A673 (cell line): ENCODE measurements at places on chromosomes 2 and 18. TPM values are rescaled to one million over a fixed set of nuclear protein-coding genes. Genes with fewer than 3 reads are reported as not detected.

GRCh38 chr2:240302933-240303595 is 132.4 kb upstream of the GPC1 start:
- no peaks in the 10 kb centered on the region for H3K36me3 ChIP-seq
- H3K27ac ChIP-seq: no peak overlapping the region
- H3K27me3 ChIP-seq: no peaks in the 10 kb centered on the region
- no peak for DNase-seq
- no peaks in the 10 kb centered on the region for H3K4me1 ChIP-seq
- H3K4me3 ChIP-seq: no peak overlapping the region

DNA sequence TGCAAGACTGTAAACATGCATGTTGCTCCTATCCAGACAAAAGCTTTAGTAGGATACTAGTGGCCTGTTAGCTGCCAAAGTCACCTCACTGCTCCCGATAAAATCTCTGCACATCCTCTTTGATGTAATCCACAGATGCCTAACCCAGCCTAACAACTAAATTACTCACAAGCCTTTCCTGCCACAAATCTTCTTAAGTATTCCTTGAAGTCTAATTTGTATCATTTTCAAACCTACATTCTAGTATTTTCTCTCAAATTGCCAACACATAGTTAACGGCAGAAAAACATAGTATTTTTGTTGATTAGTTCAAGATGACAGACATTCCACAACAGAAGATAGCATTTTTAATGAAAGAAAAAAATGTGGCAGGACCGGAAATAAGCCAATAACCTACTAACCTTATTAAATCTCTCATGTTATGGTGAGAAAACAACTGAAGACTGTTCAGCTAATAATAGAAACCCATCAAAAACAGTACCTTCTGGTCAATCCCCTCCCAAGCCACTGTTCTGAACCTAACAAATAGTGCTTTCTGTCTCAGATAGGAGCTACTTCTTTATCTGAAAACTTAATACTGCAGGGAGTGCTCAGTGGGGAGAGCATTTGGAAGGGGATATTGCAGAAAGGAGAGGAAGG is at the start of gene MPP4:
TSS of gene MPP4 (minus strand) at position 57 of the 639 bp plus-strand sequence. CDS start 4,690 bp downstream, outside the sequence.
- no peak within 1 kb of the TSS for H3K4me3 ChIP-seq
- peak; percentile 83 for DNase-seq
- no peaks in the 10 kb centered on the region for H3K27me3 ChIP-seq
- H3K36me3 ChIP-seq: peaks cover 25% of the 10 kb centered on the region
- peak within 1 kb of the TSS; percentile 67 for H3K27ac ChIP-seq

GRCh38 chr2:133570542-133570941 is 2.3 kb upstream of the NCKAP5 start:
- H3K27ac ChIP-seq: no peak overlapping the region
- no peak for DNase-seq
- peaks cover 22% of the 10 kb centered on the region for H3K4me1 ChIP-seq
- H3K4me3 ChIP-seq: no peak overlapping the region

DNA sequence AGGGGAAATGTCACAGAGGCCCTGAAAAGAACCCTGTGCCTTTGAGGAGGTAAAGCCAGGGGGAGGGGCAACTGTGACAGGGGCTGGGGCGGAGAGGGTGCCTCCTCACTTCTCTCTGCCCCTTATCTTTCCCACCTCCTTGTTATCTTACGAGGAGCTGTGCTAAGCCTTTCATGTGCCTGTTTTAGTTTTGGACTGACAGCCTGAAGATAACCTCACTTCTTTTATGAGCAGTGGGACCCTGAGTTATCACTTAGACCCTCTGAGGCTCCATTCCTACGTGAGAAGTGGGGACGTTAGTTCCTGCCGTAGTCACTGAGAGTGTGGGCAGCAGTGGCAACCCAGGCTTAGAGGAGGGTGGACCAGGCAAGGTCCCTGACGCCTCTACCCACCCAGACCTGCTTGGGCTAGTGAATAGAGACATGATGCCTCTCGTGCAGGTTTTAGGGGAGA is 39.5 kb upstream of the LBH start:
- H3K4me1 ChIP-seq: no peaks in the 10 kb centered on the region
- no peaks in the 10 kb centered on the region for H3K36me3 ChIP-seq
- H3K27me3 ChIP-seq: no peaks in the 10 kb centered on the region
- no peak for DNase-seq
- no peak overlapping the region for H3K27ac ChIP-seq
- H3K4me3 ChIP-seq: no peak overlapping the region

DNA sequence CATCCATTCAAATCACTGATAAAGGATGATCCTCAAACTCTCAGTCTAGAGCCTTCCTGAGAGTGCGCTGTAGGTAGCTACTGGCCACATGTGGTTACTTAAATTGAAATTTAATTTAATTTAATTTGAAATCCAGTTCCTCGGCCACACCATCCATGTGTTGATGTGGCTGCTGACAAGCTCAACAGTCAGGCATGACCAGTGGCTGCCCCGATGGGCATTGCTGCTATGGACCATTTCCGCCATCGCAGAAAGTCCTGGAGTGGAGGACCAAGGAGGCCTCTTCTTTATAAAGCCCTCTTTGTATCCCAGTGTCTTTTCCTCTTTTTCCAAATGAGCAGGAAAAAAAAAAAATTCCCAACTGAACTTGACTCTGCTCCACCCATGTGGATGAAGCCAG is 100.6 kb downstream of the HDAC4 start:
- no peaks in the 10 kb centered on the region for H3K36me3 ChIP-seq
- H3K27me3 ChIP-seq: no peaks in the 10 kb centered on the region
- H3K4me1 ChIP-seq: no peaks in the 10 kb centered on the region
- no peak overlapping the region for H3K27ac ChIP-seq

DUSP19 gene
- total RNA-seq: 5.2 and 6.4 TPM in 2 replicates

SLC5A7 gene
- not detected in 2 replicates for total RNA-seq

- H3K4me1 ChIP-seq: no peaks in the 10 kb centered on the region
- no peaks in the 10 kb centered on the region for H3K36me3 ChIP-seq
- no peaks in the 10 kb centered on the region for H3K27me3 ChIP-seq
- no peak overlapping the region for H3K4me3 ChIP-seq
Measured at GRCh38 chr2:201661366-201661765, 18.1 kb upstream of the TMEM237 start.

- no peaks in the 10 kb centered on the region for H3K36me3 ChIP-seq
- H3K27me3 ChIP-seq: no peaks in the 10 kb centered on the region
- H3K27ac ChIP-seq: no peak overlapping the region
Measured at GRCh38 chr2:49251251-49251650, 96.9 kb upstream of the FSHR start.

DNA sequence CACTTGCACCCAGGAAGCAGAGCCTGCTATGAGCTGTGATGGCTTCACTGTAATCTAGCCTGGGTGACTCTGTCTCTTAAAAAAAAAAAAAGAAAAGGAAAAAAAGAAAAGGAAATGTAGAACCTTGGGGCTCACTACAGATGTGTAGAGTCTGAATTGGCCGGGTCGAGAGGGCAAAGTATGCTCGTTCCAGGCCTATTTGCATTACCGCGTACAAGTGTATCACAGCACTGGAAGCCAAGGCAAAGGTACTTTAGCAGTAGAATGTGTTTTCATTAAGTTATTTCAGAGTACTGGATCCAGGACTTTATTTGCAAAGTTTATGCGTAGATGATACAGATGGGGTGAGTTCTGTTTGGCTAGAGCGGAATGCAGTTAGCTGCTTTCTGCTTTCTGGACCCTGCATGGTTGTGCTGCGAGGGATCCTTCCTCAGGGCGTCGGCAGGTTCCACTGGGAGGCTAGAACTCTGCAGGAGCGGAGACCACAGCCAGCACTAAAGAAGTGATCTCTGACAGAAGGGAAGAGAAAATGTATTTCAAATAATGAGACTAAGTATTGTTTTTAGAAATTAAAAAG is 51.8 kb downstream of the LDLRAD4 start:
- no peak for DNase-seq
- H3K4me1 ChIP-seq: no peaks in the 10 kb centered on the region
- H3K27me3 ChIP-seq: peaks cover 29% of the 10 kb centered on the region
- H3K36me3 ChIP-seq: no peaks in the 10 kb centered on the region
- no peak overlapping the region for H3K27ac ChIP-seq

ADCYAP1 gene
- not detected in 2 replicates for total RNA-seq

DNA sequence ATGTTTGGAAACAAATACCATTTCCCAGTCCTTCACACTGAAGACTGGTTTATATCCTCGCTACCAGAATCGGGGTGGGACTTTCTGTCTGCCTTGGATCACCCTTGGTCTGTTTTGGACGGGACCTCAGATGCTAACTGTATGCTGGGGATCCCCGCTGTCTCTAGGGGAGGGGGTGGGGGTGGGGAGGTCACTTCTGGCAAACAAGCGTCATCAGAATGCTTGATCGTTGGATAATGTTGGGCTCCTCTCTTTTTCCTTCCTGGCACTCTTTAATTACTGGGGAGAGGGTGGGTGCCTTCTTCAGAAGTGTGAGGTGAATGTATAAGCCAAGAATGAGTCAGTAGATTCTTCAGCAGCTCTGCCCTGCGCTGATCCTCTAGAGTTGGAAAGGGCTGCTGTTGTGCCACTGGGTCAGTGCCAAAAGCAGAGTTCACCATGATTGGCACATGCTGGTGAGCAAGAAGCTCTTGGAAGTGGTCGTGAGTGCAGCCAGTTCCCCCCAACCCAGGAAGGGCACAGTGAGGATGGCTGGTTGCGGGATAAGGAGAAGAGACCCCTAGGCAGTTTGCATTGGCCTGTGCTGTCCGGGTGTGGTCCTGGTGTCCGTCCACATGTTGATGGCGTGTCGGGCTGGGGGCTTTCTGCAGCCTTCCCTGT is 32.2 kb downstream of the DGKD start:
- peaks cover 19% of the 10 kb centered on the region for H3K36me3 ChIP-seq
- peaks cover 42% of the 10 kb centered on the region for H3K4me1 ChIP-seq
- DNase-seq: no peak
- peak overlapping the region; percentile 70 for H3K27ac ChIP-seq
- H3K4me3 ChIP-seq: no peak overlapping the region

TXNDC2 gene
- total RNA-seq: 0.13 and 0.42 TPM in 2 replicates

GRCh38 chr2:69641887-69642708 is 1.4 kb downstream of the AAK1 start:
- no peaks in the 10 kb centered on the region for H3K36me3 ChIP-seq
- DNase-seq: no peak
- no peaks in the 10 kb centered on the region for H3K27me3 ChIP-seq
- peaks cover 31% of the 10 kb centered on the region for H3K4me1 ChIP-seq
- H3K4me3 ChIP-seq: peak overlapping the region; percentile 95
- H3K27ac ChIP-seq: peak overlapping the region; percentile 96

ZAP70 gene
- not detected in 2 replicates for total RNA-seq

GRCh38 chr2:211329421-211329820 is 773.0 kb downstream of the CPS1 start:
- H3K4me3 ChIP-seq: no peak overlapping the region
- no peaks in the 10 kb centered on the region for H3K4me1 ChIP-seq
- no peaks in the 10 kb centered on the region for H3K27me3 ChIP-seq

DNA sequence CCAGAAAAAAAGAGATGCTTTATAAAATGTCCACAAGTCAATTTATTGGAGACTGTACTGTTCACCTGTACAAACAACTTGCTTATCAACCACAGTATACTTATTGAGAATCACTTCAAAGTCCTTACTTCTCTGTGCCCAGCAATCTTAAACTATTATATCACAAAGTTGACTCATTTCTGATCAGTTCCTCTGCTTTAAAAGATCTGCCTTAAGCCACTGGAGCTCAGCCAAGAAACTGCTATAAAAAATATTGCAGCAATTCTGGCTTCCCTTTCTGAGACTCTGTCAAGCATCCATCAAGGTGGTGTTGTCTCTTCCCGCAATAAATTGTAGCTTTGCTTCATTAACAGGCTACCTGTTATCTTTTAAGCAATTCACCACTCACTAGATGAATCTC is 375.2 kb upstream of the SPHKAP start:
- no peaks in the 10 kb centered on the region for H3K36me3 ChIP-seq
- H3K4me1 ChIP-seq: no peaks in the 10 kb centered on the region
- DNase-seq: peak; percentile 17
- no peaks in the 10 kb centered on the region for H3K27me3 ChIP-seq
- H3K27ac ChIP-seq: no peak overlapping the region

- peaks cover 13% of the 10 kb centered on the region for H3K4me1 ChIP-seq
- no peak overlapping the region for H3K27ac ChIP-seq
- no peak overlapping the region for H3K4me3 ChIP-seq
- H3K36me3 ChIP-seq: no peaks in the 10 kb centered on the region
- DNase-seq: no peak
Measured at GRCh38 chr2:170523506-170523905, 191.6 kb upstream of the SP5 start.

DNA sequence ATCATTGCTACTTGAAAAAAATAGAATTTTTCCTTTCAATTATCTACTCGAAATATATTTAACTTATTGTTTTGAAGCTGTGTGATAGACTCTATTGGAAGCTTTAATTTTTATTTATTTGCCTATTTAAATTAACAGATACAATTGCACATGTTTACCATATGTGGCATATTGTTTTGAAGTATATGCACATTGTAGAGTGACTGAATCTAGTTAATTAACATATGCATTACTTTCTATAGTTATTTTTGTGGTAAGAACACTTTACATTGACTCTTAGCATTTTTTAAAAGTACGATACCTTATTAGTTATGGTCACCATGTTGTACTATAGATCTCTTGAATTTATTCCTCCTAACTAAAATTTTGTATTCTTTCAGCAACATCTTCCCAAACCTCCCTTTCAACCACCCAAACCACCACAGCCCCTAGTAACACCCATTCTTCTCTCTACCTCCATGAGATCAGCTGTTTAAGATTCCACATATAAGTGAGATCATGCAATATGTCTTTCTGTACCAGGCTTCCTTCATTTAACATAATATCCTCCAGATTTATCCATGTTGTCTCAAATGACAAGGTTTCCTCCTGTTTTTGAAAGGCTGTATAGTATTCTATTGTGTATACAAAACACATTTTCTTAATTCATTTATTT is 58.5 kb upstream of the SPHKAP start:
- no peaks in the 10 kb centered on the region for H3K4me1 ChIP-seq
- DNase-seq: no peak
- no peak overlapping the region for H3K27ac ChIP-seq
- no peaks in the 10 kb centered on the region for H3K27me3 ChIP-seq
- no peak overlapping the region for H3K4me3 ChIP-seq
- no peaks in the 10 kb centered on the region for H3K36me3 ChIP-seq

UPP2 gene
- not detected in 2 replicates for total RNA-seq

GRCh38 chr2:171281110-171281509 is 120.4 kb upstream of the TLK1 start:
- H3K27ac ChIP-seq: no peak overlapping the region
- no peaks in the 10 kb centered on the region for H3K27me3 ChIP-seq
- H3K4me3 ChIP-seq: no peak overlapping the region
- H3K36me3 ChIP-seq: no peaks in the 10 kb centered on the region
- H3K4me1 ChIP-seq: no peaks in the 10 kb centered on the region

GRCh38 chr18:69956665-69957620 is 9.3 kb upstream of the CD226 start:
- no peak overlapping the region for H3K4me3 ChIP-seq
- H3K27me3 ChIP-seq: no peaks in the 10 kb centered on the region
- H3K4me1 ChIP-seq: no peaks in the 10 kb centered on the region
- no peak overlapping the region for H3K27ac ChIP-seq
- DNase-seq: no peak

DNA sequence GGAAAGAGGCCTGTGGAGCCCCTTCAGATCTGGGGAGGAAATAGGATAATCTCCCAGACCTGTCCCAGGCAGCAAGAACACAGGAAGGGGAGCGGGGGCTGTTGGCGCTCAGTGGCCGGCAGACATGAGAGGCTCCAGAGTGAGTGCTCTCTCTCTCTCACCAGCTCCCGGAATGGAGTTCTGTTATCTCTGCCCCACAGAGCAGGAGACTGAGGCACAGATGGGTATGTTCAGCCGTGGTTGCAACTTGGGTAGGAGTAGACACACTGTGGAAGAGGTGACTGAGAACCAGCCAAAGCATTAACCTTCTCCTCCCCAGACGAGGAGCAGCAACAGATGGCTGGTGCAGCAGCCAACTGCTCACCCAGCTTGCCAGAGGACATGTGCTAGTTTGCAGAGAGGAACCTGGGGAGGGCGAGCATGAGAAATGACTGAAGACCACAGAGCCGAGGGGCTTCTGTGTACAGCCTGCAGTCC is 82.0 kb downstream of the NRP2 start:
- H3K4me3 ChIP-seq: no peak overlapping the region
- peaks cover 4% of the 10 kb centered on the region for H3K4me1 ChIP-seq
- no peaks in the 10 kb centered on the region for H3K36me3 ChIP-seq
- H3K27ac ChIP-seq: no peak overlapping the region
